Activated CD4-positive, alpha-beta T cell treated with anti-CD3 and anti-CD28 coated beads, Interleukin-2, amount 50 U/mL, for 4 hours (primary cell): ENCODE measurements at places on chromosomes 2 and 18.

GRCh38 chr18:5972298-5972697 lies 77.0 kb upstream of the TMEM200C start:
- no peak for DNase-seq

DNA sequence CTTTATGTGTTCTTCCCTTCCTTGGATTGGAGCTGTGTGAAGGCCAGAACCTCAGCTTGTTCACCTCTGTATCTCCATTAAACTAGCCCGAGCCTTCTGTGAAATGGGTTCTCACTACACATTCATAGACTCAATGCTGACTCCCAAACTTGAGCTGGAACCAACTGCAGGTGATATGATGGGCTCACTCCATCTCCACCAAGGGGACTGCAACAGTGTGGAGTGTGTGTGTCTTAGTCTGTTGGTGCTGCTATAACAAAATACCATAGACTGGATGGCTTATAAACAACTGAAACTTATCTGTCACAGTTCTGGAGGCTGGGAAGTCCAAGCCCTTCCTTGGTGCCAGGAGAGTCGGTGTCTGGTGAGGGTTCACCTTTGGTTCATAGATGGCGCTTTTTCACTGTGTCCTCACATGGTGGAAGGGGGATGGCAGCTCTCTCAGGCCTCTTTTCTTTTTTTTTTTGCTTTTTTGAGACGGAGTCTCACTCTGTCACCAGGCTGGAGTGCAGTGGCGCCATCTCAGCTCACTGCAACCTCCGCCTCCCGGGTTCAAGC lies 94.2 kb upstream of the MAP4K3 start:
- no peak for DNase-seq

DNA sequence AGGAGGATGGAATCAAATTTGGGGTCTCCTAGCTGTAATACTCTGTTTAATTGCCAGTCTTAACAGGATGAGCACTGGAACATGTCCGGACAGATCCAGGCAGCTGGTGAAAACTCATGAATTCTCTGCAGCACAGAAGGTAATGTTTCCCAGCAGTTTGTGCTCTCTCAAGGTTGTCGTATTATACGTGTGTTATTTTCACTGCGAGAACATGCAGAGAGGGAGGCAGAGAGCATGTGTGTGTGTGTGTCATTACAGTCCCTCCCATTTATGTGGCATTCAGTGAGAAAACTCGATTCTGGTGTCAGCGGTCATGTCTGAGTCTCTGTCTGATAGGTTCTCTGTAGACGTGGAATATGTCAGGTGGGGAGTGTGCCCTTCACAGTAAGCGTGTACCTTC lies 150.2 kb upstream of the POU3F3 start:
- no peak for DNase-seq

DNA sequence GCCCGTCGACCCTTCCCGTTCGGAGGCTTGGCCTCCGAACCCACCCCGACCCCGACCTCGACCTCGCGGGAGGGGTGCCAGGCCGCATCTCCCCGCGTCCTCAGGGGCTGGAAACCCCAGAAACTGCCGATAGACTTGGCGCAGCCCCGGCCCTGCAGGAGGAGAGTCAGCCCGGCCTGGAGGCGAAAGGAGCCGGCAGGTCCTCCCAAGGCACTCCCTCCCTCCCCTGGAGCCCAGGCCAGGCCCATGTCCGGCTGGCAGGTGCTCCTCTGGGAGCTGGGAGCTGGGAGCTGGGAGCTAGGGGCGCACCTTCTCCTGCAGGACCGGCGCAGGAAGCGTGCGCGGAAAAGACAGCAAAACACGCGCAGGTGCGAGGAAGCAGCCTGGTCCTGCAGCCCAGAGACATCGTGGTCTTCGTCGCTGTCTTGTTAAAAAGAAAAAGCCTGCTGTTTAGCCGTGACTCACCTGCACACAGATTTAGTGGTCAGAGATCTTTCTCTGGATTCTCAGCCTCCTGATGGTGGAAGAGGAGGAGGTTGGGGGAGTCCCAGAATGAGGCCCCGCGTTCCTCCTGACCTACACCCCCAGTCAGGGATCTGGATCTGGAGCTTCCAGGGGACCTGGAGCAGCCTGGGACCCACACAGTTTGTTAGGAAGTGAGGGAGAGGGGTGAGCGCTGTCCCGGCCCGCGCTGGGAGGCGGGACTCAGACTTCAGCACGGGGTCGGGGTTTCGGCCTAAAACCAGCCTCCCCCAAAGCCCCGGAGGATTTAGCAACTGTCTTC lies 660 bp upstream of the MBP start:
- no peak for DNase-seq

GRCh38 chr2:108938077-108938710 lies 50.8 kb downstream of the EDAR start:
- DNase-seq = no peak

GRCh38 chr18:6929370-6930102 lies 188.1 kb downstream of the LAMA1 start:
- no peak for DNase-seq

GRCh38 chr2:73979021-73979420 lies 5.7 kb upstream of the TET3 start:
- peak; percentile 64 for DNase-seq

DNA sequence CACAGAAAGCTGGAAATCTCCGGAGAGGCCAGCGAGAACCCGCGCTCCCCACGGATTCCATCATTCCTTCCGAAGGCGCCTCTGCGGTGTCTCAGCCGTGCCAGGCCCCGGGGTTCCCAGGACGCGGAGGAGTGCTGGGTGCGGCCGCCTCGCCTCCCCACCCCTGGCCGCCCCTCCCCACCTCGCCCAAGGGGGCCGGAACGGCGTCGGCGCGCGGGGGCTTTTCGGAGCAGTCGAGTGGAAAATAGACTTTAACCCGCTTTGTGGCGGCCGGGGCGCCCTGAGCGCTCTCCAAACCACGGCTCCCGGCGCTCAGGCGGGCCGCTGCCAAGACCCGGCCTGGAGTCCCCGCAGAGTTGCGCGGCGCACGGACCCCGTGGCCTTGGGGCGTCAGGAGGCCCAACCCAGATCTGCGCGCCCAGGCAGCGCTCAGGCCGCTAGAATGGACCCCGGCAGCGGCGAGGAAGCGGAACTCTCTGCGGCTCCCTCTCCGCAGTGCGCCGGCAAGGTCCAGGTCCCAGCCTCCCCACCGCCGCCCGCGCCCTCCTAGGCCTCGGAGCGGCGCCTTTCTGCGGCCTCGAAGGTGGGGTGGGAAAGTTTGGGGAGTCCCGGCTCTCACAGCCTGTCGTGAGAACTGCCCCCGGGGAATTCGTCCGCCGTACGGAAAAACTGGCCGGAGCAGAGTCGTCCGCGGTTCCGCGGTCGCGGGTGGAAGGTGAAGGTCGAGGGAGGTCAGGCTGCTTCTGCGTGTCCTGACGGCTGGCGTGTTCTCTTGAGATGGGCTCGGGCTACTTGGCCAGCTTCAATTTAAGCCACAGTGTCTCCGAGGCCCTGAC lies 1.2 kb upstream of the EMX1 start:
- no peak for DNase-seq

DNA sequence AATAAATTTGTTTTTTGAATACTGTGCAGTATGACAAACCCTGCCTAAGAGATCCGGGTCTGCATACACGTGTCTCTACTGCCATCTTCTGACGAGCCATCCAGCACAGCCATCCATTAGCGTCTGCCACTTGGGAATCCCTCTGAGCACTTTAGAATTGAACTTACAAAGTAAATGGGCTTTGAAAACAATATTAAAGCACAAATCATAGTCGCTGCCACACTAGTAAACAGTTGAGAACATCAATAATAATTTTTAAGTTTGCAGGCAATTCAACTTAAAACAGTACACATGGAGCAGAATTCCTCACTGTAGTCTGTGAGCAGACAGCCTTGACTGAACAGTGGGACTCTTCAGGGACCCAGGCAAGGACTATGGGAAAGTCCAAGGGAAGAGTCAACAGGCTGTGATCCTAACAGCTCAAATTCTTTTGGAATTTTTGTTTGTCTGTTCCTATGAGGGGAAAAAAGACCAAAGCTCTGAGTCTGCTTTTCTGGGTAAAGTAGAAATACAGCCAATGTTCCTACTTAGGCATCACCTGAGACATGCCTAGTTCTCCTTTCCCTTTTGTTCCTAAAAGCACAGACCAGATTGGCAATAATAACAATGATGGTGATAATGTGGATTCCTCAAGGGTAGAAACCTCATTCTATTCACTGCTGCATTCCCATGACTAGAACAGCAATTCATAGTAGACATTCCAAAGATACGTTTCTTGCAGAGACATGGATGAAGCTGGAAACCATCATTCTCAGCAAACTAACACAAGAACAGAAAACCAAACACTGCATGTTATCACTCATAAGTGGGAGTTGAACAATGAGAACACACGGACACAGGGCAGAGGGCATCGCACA lies 92.9 kb downstream of the MREG start:
- DNase-seq = peak; percentile 45

DNA sequence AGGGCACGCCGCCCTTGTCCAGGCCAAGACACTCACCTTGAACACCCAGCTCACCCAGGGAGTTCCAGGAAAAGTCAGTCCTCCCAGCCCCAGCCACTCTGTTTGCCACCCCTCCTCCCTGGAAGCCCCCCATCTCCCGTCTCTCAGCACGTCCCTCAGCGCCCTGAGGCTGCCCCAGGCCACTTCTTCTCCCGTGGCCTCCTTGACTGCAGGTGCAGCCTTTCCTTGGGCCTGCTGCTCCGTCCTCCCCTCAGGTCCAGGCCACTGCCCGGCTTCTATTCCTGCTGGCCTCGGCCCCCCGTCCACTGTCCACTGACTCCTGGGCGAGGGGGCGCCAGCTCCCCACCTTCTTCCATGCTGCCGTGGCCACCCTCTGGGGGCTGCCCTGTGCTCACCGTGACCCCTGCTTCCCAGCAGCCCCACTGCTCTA lies 239.1 kb downstream of the HDAC4 start:
- no peak for DNase-seq

DNA sequence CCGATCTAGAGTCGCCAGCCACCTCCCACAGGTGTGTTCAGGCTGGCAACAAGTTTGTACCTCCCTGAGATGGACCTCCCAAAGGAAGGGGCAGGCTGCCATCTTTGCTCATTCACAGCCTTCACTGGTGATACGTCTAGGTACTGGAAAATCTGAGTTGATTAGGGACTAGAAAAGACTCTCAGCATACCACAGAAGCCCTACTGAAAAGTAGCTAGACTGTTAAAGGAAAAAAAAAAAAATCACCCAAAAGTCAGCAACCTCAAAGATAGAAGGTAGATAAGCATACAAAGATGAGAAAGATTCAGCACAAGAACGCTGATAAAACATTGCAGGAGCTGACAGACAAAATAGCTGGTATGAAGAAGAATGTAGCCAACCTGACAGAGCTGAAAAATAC lies 128.6 kb upstream of the WDR75 start:
- no peak for DNase-seq

- DNase-seq = no peak
Observed at GRCh38 chr2:127320586-127321275, 26.8 kb upstream of the ERCC3 start.

DNA sequence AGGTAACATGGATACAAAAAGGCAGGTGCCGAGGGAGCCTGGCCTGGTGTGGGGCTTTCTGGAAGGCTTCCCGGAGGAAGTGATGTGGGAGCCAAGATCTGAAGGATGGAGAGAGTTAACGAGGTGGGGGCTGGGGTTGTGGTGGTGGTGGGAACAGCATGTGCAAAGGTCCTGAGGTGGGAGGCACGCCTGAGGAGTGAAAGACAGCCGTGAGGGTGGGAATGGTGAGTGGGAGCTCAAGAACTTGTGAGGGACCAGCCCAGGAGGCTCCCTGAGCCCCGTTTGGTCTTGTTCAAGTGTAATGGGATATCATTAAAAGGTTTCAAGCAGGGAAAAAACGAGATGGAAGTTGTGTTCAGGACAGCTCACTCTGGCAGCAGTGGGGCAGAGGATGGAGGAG lies 35.2 kb downstream of the TRPM8 start:
- no peak for DNase-seq

DNA sequence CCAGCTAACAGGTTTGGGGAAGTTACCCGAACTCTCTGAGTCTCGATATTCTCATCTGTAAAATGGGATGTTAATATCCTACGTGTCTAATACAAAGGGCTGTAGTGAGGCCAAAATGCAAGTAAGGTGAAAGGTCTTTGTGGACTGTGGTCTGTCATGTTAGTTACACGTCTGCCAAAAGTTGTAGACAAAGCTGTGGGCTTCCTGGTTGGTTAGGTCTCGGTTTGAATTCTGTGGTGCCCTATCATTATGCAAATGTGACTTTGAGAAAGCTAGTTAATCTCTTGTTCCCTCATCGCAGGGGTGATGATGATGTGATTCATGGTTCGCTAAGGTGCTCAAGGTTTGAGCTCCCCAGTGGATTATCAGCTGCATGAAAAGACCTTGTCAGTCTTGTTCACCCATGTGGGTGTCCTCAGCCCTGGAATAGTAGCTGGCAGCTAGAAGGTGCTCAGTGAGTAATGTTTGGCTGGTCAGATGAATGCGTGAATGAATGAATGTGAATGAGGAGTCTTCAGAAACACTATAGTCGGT lies 23.1 kb downstream of the TRIB2 start:
- no peak for DNase-seq

DNA sequence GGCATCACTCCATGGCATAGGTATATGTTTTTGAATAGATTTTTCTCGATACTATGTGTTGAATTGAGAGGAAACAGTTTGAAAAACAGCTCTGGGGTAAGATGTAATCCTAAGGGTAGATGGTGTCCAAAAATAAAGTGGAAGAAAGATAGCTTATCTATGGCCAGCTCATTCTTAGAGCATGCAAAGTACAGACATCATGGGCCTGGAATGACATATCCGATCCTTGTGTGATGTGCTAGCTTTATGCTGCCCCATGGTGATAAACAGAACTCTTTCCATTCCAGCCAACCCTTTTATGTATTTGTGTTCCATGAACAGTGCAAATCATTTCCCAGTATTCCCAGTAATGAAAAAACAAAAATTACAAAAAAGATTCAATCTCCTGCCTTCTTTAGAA lies 390.2 kb upstream of the NXPH2 start:
- no peak for DNase-seq

DNA sequence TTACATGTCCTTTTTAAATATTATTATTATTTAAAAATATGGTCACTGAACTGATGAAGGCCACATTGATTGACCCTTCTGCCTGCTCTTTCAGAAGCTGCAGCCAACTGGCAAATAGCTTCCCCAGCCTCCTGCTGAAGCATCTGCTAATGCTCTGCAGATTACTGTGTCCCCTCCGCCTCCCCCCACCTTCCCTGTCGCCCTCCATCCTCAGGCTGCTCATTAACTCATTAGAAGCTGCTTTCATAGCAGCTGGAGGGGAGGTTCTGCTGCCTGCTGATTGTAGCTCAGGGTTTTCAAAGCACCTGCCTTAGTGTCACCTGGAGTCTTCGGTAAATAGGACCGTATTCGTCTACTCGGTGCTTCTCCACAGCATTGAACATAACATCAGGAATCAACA lies 24.8 kb upstream of the LMAN1 start:
- DNase-seq = no peak

DNA sequence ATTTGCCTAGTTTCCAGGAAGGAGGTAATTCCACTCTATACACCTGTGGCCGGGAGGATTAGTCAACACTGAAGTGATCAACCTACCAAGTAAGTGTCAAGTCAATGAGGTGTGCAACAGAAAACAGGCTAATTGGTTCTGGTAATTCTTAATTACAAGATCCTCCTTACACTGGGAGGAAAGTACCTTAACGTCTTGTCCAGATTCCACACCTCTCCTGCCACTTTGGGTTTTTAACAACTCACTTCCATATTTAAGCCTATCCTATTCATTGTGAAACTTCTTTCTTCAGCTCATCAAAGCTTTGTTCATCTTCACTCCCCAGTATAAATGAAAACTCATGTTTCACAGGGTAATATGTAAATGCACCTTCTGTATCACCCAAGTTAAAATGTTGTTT lies 22.0 kb upstream of the MAP4K4 start:
- DNase-seq = no peak
